ENCODE measurements at places on chromosomes 2 and 18.

DNA sequence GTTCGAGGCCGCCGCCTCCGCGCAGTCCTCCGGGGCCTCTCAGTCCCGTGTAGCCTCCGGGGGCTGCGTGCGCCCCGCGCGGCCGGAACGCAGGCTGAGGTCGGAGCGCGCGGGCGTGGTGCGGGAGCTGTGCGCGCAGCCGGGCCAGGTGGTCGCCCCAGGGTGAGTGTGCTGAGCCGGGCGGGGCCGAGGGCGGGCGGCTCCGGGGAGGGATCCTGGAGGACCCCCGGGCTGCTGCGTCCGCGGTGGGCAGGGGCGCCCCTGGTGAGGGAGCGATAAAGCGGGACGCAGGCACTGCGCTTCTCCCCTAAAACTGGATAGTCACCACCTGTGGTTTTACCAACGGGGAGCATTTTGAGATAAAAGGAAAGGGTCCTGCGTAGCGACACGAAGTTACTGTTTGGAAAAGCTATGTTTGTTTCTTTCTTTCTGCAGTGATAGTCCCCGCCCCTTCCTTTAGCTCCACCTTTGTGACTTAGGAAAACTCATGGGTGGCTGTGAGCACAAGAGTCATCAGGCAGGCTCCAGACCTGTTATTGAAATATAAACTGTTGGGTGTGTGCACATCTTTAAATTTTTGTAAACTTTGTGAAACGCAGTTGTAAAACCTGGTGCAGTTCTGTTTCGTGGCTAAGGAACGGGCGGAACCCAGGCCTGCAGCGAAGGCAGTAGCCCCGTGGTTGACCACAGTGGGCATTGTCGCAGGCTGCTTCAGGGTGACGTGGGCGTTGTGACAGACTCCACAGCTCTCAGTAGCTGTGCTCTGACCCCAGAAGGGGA is 687 bp downstream of the CTDP1 start:
- peak; percentile 47 for DNase-seq

DNA sequence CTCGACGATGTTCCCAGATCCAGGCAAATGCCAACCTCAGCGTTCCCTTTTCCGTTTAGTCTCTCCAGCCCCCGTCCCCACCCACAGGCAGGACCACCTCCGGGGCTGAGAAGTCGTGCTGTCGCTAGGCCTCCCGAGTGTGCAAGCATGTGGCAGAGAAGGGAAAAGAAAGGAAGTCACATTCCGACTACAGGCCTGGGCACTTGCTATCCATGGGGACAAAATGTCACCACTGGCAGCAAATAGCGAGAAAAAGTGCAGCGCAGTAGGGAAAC is 420 bp downstream of the PIGN start:
- no peak for DNase-seq

- DNase-seq, result no peak
These were observed 75.7 kb downstream of the MYO5B start for GRCh38 chr18:50119296-50119695.

GRCh38 chr2:32947484-32948143 is 861 bp downstream of the LTBP1 start:
- DNase-seq, result peak; percentile 9

DNA sequence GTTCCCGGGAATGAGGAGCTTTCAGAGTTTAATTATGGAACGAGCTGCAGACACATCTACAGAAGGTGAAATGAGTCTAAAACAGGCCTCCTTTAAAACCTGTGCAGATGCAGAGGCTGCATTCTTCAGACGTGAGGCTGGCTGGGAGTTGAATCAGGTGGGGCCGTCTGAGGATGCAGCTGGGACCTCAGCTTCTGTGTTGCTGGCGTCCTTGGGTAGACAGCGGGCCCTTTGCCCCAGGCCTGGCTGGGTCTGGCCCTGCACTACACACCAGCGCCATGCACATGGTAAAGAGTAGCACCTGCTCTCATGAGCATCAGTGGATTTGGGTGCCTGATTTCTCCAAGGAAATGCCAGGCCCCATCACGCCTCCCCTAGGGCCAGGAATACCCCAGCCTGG is 67.3 kb downstream of the TMEM18 start:
- no peak for DNase-seq

DNA sequence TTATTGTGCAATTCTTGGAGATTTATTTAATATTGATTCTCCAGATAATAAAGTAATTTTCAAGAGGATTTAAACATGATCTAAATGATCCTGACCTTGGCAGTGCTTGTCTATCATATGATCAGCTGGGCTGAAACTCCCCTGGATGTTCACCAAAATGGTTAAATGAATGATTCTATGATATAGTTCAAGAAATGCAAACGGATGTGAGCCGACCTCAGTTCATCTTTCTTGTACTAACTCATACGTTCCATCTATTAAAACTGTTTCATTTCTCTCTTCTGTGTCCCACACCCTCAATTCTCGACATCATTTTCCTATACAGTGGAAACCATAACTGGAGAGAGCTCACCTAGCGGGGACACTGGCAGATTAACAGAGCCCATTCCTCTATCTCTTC is 281.7 kb upstream of the CCDC68 start:
- DNase-seq, result no peak
